ENCODE measurements at places on chromosomes 2 and 18.

DNA sequence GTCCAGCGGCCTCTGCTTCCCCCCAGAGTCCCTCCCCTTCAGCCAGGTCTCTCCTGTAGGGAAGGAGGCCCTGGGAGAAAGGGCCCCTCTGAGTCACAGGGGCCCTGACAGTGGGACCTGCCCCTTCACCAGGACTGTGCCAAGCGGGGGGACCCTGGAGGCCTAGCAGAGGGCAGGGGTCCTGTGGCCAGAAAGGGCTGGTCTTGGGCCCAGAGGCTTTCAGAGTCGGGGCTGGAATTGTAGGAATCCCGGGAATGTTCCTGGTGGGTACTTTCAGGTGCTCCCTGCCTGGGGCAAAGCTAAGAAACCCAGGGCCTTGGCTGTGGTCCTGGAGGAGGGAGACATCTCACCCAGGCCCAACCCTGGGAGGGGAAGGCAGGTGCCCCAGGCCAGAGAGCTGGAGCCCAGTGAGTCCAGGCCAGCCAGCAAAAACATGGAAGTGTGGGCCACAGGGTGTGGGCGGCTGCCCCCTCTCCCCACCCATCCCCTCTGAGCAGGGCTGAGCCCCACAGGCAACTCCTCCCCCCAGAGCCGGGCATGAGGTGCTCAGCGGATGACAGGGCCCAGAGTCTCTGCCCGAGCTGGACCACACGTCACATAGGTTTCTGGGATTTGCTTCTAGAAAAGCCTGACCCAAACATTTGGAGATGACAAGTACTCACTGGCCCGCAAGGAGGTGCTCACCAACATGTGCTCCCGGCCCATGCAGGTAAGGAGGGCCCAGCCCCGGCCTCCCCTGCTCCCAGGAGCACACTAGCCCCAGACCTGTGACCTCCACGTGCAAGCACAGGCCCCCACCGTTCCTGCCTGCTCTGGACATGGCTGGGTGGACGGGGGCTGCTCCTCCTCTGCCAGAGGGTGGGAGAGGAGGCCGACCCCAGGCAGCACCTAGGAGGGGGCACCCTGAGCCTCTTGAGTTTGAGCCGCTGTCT, 48.2 kb upstream of the ALPP start:
- no peak for DNase-seq

DNA sequence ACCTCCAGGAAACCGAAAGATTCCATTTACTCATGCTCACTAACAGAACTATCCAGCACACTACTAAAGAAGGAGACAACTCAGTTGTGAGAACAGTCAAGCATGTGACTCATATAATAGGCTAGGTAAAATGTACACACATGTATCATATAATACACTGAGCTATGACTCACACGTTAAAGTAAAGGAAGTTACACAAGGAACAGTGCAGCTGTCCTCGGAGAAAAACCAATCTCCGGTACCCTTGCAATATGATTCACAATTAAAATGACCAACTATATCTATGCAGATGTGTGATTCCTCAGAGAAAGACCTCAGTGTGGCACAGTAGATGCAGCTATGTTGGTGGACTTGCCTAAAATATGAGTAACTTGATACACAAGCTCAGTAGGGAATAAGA, 76.5 kb downstream of the STRN start:
- no peak for DNase-seq

- no peak for DNase-seq
These were observed 62.9 kb upstream of the BZW1 start for GRCh38 chr2:200748779-200749178.

DNA sequence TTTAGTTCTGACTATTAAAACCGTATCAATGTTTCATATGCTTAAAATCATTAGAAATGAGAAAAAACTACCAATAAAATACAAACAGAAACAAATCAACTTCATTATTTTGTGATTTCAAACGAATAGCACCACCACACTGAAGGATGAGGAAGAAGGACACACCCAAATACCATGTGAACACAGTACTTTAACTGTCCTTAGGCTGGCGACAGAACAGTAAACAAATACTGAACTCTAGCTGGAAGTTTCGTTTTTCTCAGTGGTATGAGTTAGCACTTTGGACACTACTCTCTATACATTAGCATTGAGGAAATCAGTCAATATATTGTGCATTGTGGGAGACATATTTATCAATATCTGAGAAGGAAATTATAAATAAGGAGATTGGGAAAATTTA, 202.4 kb upstream of the AGAP1 start:
- DNase-seq, result no peak

DNA sequence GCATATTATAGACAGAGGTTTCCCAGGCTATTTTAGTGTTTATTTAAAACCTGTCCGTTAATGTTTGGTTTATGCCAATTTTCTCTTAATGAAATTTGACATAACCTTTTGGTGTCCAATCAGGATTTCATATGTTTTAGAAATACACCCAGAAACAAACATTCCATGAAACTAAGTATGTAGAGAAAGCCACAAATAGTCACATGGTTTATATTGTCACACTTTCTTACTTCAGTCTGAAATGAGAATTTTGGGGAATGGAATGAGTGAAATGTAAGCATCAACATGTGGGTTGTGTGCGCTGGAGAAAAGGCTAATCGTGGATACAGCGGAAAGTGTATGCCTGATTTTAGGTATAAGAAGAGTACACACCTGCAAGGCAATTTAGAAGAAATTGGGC, 277.0 kb upstream of the RAB12 start:
- DNase-seq, result no peak

DNA sequence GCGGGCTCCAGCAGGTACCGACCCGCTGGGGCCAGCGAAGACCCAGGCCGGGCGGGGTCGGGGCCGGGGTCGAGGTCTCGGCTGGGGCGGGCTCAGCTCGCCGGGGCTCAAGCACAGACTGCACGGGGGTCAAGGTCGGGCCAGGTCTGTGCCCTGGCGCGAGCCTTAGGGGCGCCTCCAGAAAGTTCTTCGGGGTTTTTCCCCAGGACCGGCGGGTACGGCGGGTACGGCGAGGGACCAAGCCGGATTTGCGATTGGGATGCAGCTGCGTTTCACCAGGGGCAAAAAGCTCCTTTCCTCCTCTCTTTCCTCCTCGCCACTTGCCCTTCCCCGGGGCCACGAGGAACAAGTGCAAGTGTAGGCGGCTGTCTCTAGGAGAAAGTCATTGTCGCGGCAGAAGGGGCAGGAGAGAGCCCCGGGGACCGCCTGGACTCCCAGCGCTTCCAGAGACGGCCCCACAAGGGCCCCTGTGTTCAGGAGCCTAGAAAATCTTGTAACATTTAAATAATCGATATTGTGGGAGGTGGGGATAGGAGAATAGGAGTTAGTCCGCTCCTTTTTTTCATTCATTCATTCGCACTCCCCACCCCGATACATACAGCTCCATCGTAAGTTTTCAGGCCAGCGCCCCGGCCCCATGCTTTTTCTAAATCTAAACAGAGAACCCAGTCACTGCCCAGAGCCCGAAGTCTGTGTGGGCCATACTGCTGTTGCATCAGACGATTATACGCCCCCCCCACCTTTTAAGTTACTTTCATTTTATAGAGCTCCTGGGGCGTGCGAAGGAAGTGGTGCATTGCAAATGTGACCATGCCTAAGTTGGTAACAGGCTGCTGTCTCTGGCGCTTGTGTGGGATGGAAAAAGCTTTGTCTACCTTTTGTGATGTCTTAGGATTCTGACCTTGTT, 679 bp downstream of the PMAIP1 start:
- DNase-seq, result peak; percentile 41

DNA sequence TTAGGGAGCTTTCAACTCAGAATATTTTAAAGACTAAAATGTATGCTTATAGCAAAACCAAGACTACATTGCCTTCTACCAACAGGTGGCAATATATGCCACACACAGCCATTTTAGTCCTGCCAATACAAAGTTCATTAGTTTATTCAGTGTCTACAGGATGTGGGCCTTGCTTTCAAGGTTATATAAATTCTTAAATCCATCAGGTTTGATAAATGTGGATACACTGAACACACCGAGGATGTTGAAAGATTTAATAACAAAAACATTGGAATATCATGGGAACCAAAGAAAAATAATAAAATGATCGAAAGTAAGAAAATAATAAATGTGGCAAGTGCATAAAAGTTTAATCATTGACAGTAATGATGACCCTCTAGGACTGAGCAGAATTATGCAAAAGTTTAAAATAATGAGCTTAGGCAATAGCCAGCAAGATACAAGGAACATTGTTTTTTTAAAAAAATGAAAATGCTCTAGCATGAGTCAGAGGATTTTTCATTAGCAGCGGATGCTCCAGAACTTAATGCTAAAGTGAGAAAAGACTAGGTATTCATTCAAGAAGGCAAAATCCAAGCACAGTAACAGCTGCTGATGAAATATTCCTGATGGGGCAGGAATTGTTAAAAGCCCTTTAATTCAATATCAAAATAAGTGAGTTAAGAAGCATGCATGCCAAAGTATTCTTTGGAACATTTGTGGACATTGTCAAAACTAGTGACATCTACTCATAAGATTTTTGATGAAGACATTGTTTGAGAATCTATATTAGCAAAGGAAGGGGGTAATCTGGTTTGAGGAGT, 14.2 kb downstream of the SCN9A start:
- no peak for DNase-seq

- no peak for DNase-seq
These were observed 815.8 kb upstream of the ID2 start for GRCh38 chr2:7866104-7866503.

DNA sequence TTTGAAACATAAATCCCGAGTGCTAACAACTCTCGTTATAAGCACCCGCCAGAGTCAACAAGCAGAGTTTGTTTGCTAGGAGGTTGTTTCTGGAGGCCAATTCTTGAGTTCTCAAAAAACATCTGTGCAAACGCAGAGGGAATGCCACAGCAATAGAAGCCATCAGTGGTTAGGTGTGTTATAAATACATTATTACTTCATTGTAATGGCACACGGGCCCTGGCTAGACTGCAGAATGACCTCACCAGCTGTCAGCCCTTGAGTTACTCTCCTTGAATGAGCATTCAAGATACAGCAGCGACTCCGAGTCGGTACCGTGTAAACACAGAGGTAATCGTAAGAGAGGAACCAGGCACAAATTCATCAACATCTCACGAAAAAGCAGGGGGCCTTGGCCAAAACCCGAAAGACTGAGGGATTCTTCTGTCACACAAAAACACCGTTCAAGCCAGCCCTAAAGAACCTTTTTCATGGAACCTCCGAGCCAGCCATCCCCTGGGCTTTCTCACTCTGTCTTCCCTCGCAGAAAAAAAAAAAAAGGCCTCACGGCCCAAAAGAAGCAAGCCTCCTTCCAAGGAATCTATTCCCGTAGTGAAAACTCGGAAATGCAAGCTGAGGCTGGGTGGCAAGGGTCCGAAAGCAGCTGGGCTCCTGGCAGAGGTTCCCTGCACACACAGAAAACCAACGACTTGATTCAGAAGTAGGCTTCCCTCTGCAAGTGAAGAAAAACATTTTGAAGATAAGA, 133.7 kb upstream of the MEIS1 start:
- DNase-seq, result peak; percentile 46

- no peak for DNase-seq
These were observed 232.6 kb downstream of the ATAD2B start for GRCh38 chr2:23694058-23695045.

DNA sequence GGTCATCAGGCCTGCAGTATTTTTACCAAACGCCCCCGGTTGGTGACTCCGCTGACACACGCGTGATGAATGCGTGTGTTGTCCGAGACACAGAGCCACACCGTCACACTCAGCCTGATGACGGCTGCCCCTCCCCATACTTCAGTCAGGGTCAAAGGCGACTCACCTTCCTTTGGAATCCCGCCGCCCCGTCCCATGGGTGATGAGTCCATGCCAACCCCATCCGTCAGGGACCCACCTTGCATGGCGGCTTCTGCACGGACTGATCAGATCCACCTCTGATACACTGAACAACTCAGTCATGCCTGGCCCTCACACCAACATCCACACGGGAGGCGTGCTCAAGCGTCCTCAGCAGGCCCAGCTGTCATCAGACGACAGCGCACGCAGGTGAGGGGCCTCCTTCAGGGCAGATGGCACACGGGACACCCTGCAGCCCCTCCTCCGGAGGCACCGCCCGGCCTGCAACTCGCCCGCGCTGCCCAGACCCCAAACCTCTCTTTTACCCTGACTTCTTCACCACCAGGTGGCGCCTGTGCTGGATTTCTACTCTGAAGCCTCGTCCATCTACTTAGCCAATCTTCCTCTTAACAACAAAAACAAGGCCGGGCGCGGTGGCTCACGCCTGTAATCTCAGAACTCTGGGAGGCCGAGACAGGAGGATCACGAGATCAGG, 89.2 kb downstream of the ZNF516 start:
- DNase-seq, result no peak

DNA sequence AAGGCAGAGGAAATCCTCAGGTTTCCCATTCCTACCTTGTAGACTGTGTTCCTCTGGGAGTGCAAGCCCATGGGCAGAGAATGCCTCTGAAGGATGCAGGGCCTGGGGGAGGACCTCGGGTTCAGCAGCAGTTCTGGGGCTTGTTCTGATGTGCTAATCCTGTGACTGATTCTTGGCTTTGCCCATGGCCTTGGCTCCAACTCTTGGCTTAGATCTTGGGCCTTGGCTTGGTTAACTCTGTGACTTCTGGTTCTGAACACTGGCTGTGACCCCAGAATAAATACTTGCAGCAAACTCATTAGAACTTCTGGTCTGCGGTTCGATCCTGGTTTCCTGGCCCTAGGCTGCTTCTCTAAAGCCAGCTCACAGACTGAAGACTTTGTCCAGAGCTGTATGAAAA, 366.9 kb upstream of the ZEB2 start:
- no peak for DNase-seq

DNA sequence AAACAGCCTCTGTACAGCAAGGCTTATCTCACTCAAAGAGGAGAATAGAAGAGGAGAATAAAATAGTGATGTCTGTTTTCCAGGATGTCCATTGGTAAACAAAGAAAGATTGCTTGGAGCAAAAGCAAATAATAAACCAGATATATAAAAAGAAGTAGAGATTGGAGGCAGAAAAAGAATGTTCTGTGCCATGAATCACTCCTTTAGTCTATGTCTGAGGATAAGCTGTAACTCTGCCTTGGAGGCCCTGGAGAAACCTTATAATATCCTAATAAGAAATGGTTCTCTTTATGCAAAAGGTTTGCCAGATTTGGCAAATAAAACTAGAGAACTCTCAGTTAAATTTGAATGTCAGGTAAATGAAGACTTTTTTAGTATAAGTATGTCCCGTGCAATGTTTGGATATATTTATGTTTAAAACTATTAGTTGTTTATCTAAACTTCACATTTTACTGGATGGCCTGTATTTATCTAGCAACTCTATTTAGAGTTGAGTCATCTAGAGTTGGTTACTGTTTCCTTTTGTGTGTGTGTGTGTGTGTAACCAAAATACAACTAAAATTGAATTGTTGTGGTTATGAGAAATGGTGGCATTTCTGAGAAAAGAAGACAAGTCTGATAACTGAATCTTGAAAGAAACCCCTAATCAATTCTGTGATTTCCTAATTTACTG, 510.3 kb upstream of the SETBP1 start:
- no peak for DNase-seq

- DNase-seq, result no peak
These were observed 32.8 kb downstream of the SRBD1 start for GRCh38 chr2:45578056-45578843.

GRCh38 chr2:210224941-210225672, at the start of gene ACADL:
Gene ACADL (minus strand): TSS chr2:210225447. CDS start chr2:210225263, 184 bp downstream.
- DNase-seq, result no peak

DNA sequence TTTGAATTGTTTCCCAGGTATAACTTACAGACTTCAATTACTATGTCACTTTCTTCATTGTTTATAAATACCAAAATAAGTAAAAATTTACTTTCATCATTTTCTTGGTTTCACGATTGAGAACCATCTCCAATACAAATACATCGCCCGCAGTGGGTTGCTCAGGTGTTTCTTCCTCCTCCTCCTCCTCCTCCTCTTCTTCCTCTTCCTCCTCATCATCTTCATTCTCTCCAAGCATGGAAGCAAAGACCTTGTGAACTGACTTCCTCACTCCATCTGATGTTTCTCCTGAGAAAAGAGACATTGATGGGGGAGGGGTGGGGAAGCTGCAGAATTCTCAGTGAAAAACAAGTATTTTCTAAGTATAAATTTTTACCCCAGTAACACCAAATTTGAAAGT, 6.6 kb downstream of the GTF3C3 start:
- no peak for DNase-seq
